ENCODE measurements at places on chromosomes 1 and 21.

DNA sequence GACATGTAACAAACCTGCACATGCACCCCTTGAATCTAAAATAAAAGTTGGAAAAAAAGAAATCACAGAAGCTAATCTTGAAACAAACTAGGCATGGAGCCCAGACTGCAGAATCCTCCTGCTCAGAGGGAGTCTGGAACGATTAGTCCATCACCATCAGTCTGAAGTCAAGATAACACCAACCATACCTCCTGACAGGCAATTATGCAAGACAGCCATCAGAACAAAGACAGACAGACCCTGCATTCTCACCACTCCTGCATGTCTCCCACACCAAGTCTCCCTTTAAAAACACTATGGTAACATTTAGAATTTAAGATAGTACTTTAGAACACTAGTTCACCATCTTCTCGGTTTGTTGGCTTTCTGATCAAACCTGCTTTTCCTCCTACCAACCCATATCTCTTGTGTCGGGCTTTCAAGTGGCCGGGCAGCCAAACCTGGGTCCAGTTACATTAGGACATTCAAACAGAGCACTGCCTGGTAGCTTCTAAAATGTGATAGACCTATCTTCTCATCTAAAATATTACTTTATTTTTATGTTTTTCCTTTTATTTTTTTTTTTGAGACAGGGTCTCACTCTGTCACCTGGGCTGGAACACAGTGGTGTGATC is 10.1 kb downstream of the YARS1 start:
- H3K4me3 ChIP-seq: no peak overlapping the region
- peaks cover 13% of the 10 kb centered on the region for H3K4me1 ChIP-seq
- no peak overlapping the region for H3K27ac ChIP-seq
- peaks cover 5% of the 10 kb centered on the region for H3K36me3 ChIP-seq

DNA sequence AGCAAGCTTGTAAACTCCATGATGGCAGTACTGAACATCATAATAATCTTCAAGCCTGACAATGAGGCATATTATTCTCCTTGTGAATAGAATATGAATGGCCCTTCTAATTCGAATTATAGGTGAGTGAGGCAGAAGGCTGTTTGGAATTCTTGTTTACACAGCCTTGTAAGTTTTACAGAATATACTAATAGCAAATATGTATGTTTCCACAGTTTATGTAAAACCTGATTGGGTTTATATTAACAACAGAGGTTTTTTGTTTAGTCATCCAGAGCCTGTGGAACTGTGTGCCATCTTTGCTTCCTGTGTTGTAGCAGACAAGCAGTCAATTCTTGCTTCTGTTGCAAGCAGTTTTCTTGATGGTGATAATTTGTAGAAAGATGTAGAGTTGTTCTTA is 8.0 kb downstream of the OSBPL9 start:
- DNase-seq: no peak
- no peaks in the 10 kb centered on the region for H3K36me3 ChIP-seq
- peaks cover 59% of the 10 kb centered on the region for H3K4me1 ChIP-seq
- H3K27me3 ChIP-seq: no peaks in the 10 kb centered on the region
- no peak overlapping the region for H3K27ac ChIP-seq

DNA sequence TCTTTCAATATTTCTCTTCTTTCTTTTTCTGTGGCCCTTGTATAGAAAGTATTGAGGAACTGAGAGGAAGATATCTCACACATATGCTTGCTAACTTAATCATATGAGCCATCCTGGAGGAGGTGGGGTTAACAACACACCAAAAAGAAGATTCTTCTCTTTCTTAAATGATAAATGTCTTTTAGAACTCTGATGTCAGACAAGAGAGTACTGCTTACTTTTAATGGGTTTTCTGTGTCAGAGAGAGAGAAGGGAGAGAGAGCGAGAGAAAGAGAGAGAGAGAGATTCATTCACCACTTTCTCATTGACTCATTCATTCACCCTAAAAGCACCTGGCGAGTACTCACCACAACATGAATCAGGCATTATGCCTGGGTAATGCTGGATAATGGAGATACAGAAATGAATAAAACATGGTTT is 250.3 kb upstream of the SGIP1 start:
- no peaks in the 10 kb centered on the region for H3K36me3 ChIP-seq
- no peak for DNase-seq
- no peak overlapping the region for H3K4me3 ChIP-seq
- H3K27ac ChIP-seq: no peak overlapping the region
- peaks cover 4% of the 10 kb centered on the region for H3K4me1 ChIP-seq
- H3K27me3 ChIP-seq: no peaks in the 10 kb centered on the region

- no peak for DNase-seq
- peaks cover 10% of the 10 kb centered on the region for H3K36me3 ChIP-seq
- H3K4me1 ChIP-seq: no peaks in the 10 kb centered on the region
- no peak overlapping the region for H3K4me3 ChIP-seq
- no peak overlapping the region for H3K27ac ChIP-seq
These were observed 14.0 kb upstream of the PEF1 start for GRCh38 chr1:31658721-31659120.

DNA sequence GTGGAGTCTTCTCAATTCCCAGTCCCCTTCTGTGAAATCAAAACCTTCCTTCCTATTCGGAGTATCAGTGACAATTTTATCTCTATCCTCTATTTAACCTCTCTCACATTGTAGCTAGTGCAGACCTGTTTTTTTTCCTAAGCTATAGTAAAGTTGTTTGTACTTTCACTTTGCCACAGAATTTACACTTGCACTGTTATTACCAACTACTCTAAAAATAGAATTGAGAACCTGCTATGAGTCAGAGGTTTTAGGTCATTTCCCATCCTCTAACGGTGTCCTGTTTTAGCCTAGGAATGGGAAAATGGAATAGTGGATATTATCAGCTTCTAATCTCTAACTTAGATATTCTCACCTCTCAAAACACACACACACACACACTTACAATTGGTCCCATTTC is 862.7 kb downstream of the NCAM2 start:
- H3K36me3 ChIP-seq: no peaks in the 10 kb centered on the region
- no peak overlapping the region for H3K27ac ChIP-seq
- no peaks in the 10 kb centered on the region for H3K4me1 ChIP-seq
- DNase-seq: no peak

- DNase-seq: no peak
- H3K27ac ChIP-seq: no peak overlapping the region
- no peaks in the 10 kb centered on the region for H3K4me1 ChIP-seq
- H3K36me3 ChIP-seq: no peaks in the 10 kb centered on the region
- no peak overlapping the region for H3K4me3 ChIP-seq
- H3K27me3 ChIP-seq: no peaks in the 10 kb centered on the region
These were observed 273.2 kb downstream of the GRIK3 start for GRCh38 chr1:36761113-36761512.

DNA sequence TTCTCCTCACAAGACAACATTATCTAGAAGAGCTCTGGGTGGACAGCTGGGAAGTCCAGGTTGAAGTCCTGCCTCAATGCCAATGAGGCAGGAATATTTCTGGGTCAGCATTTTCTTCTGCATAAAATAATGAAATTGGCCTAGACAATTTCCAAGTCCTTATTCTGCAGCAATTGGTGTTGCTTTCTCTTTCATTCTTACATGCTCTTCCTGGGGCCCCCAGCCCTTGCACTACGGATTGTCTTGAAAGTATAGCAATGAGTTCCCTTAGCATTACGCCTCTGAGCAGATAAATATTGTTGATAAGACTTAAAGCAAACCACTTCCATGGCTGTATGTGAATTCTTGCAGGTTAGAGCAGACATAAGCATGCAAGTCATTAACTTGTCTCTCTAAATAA is 188.5 kb downstream of the TGFBR3 start:
- H3K4me3 ChIP-seq: no peak overlapping the region
- H3K36me3 ChIP-seq: no peaks in the 10 kb centered on the region
- H3K27me3 ChIP-seq: no peaks in the 10 kb centered on the region

- peaks cover 28% of the 10 kb centered on the region for H3K4me1 ChIP-seq
- no peak overlapping the region for H3K4me3 ChIP-seq
- no peaks in the 10 kb centered on the region for H3K27me3 ChIP-seq
- H3K36me3 ChIP-seq: peaks cover 11% of the 10 kb centered on the region
- H3K27ac ChIP-seq: peak overlapping the region; percentile 89
- no peak for DNase-seq
These were observed 37.0 kb downstream of the SPEN start for GRCh38 chr1:15884477-15884876.

GRCh38 chr1:28517649-28517999 is 11.8 kb downstream of the RCC1 start:
- peaks cover 15% of the 10 kb centered on the region for H3K4me1 ChIP-seq
- no peak overlapping the region for H3K27ac ChIP-seq
- no peaks in the 10 kb centered on the region for H3K27me3 ChIP-seq

GRCh38 chr1:118659646-118660045 is 328.5 kb downstream of the TBX15 start:
- no peaks in the 10 kb centered on the region for H3K36me3 ChIP-seq
- no peak for DNase-seq
- no peaks in the 10 kb centered on the region for H3K4me1 ChIP-seq
- H3K27ac ChIP-seq: no peak overlapping the region

GRCh38 chr1:35386959-35387358 is 118.5 kb downstream of the ZMYM4 start:
- H3K36me3 ChIP-seq: peaks cover 39% of the 10 kb centered on the region
- no peaks in the 10 kb centered on the region for H3K27me3 ChIP-seq
- DNase-seq: no peak
- H3K4me3 ChIP-seq: no peak overlapping the region
- H3K4me1 ChIP-seq: no peaks in the 10 kb centered on the region
- no peak overlapping the region for H3K27ac ChIP-seq

DNA sequence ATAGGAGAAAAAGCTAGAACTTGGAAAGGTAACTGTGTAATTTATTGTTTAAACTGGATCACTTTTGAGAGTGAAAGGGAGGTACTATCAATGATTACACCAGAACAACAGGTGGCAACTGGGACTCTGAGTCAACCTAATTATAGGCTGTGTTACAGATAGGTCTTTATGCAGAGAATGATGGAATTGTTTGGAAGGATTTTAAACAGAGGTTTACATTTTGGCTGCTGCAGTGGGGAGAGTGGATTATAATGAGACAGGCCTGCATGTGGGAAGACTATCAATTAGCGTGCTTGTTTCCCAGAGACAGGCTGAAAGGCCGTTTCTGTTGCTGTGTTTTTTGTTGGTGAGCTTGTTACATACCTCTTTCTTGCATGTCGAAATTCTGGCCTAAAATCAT is 432.9 kb downstream of the PLA2G4A start:
- H3K4me3 ChIP-seq: no peak overlapping the region
- no peaks in the 10 kb centered on the region for H3K4me1 ChIP-seq
- H3K36me3 ChIP-seq: no peaks in the 10 kb centered on the region
- no peak for DNase-seq

- H3K27ac ChIP-seq: no peak overlapping the region
- H3K27me3 ChIP-seq: no peaks in the 10 kb centered on the region
- H3K36me3 ChIP-seq: peaks cover 95% of the 10 kb centered on the region
These were observed 22.6 kb downstream of the EPHA2 start for GRCh38 chr1:16133007-16133961.

DNA sequence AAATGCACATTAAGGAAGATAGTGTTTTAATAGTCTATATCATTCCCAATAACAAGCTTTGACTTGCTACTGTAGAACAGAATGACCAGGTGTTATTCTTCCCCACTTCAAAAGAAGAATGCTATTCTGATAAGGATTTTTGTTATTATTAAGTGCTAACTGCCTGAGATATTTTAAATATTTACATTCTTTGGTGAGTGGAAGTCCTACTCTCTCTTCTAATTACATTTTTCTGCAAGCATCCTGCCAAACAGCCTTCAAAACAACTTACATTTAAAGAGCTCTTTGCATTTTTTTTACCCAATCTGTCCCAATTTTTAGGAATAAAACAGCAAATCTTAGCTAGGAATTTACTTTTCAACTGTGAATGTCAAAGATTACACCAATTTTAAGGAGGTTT is 23.5 kb upstream of the SYDE2 start:
- no peaks in the 10 kb centered on the region for H3K4me1 ChIP-seq
- no peak overlapping the region for H3K4me3 ChIP-seq
- H3K36me3 ChIP-seq: no peaks in the 10 kb centered on the region

GRCh38 chr1:52674497-52675384 is 23.4 kb downstream of the COA7 start:
- H3K36me3 ChIP-seq: no peaks in the 10 kb centered on the region
- no peak overlapping the region for H3K27ac ChIP-seq
- no peaks in the 10 kb centered on the region for H3K27me3 ChIP-seq
- H3K4me1 ChIP-seq: peaks cover 14% of the 10 kb centered on the region
- DNase-seq: no peak
- H3K4me3 ChIP-seq: no peak overlapping the region

- H3K36me3 ChIP-seq: no peaks in the 10 kb centered on the region
- H3K27me3 ChIP-seq: no peaks in the 10 kb centered on the region
- H3K4me1 ChIP-seq: no peaks in the 10 kb centered on the region
- H3K27ac ChIP-seq: no peak overlapping the region
- DNase-seq: no peak
These were observed 15.3 kb upstream of the GPR137B start for GRCh38 chr1:236127045-236127444.

DNA sequence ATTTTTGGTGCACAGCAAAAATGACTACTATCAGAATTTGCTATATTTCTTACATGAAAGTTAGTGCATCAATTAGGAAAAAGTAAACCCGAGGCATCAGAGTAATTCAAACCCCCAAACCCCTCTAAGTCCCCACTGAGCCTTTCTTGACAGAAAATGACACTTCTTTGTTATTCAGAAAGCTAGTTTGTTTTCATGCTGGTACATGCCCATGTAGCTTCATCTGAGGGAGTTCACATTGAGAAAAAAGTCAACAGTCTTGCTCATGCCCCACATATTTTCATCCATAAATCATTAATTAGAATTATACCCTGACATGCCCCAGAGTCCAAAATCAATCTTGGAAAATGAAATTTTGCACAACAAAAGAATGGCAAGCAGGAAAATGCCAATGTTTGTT is 39.9 kb upstream of the PDC start:
- H3K4me3 ChIP-seq: no peak overlapping the region
- no peaks in the 10 kb centered on the region for H3K4me1 ChIP-seq
- no peak overlapping the region for H3K27ac ChIP-seq
- no peak for DNase-seq
- H3K36me3 ChIP-seq: no peaks in the 10 kb centered on the region

- no peak for DNase-seq
- peaks cover 24% of the 10 kb centered on the region for H3K27me3 ChIP-seq
- H3K27ac ChIP-seq: no peak overlapping the region
- no peaks in the 10 kb centered on the region for H3K36me3 ChIP-seq
- no peaks in the 10 kb centered on the region for H3K4me1 ChIP-seq
These were observed 6.2 kb downstream of the PGLYRP3 start for GRCh38 chr1:153306303-153307220.

- no peaks in the 10 kb centered on the region for H3K36me3 ChIP-seq
- no peaks in the 10 kb centered on the region for H3K27me3 ChIP-seq
- H3K4me1 ChIP-seq: peaks cover 74% of the 10 kb centered on the region
- no peak for DNase-seq
- no peak overlapping the region for H3K27ac ChIP-seq
These were observed 115.1 kb downstream of the OSBPL9 start for GRCh38 chr1:51731998-51732397.

GRCh38 chr1:90721210-90722194 is 4.4 kb upstream of the BARHL2 start:
- no peaks in the 10 kb centered on the region for H3K36me3 ChIP-seq
- H3K4me3 ChIP-seq: no peak overlapping the region
- peaks cover 100% of the 10 kb centered on the region for H3K27me3 ChIP-seq
- no peak overlapping the region for H3K27ac ChIP-seq
- peaks cover 55% of the 10 kb centered on the region for H3K4me1 ChIP-seq

Measured in heart right ventricle (tissue), 16 donors.